Fibroblast of villous mesenchyme (primary cell): ENCODE measurements at places on chromosomes 1 and 21. TPM values are rescaled to one million over a fixed set of nuclear protein-coding genes. Genes with fewer than 3 reads are reported as not detected.

DNA sequence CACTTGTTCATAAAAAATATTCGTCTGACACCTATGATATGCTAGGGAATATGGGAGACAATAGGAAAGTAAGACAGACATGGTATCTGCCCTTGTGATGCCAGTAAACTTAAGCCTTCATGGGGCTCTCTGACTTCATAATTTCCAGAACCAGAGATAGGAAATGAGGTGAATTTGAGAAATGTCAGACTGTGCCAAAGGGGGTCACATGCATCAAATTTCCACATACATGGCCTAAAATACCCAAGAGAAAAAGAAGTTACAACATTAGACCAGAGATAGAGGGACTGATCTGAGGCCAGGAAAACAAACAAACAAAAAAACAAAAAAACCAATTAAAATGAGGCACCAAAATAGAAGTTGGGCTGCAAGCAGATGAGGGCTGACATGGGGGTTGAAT lies 75.7 kb downstream of the DISC1 start:
- peak; percentile 17 for DNase-seq

DNA sequence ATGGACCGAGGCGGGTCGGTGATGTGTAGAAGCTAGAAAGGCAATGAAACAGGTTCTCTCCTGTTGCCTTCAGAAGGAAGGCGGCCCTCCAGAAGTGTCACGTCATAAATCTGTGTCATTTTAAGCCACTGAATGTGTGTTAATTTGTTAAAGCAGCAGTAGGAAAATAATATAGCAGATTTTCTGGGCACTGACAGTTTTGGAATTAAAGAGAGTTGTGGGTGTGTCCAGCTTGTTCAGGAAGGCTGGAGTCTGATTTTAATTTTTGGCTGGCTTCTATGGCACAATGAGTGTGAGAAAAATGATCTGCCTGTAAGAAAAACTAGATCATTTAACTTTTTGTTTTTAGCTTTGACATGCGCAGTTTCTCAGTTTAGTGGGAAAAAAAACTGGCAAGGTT lies 177.3 kb downstream of the EDEM3 start:
- no peak for DNase-seq

DNA sequence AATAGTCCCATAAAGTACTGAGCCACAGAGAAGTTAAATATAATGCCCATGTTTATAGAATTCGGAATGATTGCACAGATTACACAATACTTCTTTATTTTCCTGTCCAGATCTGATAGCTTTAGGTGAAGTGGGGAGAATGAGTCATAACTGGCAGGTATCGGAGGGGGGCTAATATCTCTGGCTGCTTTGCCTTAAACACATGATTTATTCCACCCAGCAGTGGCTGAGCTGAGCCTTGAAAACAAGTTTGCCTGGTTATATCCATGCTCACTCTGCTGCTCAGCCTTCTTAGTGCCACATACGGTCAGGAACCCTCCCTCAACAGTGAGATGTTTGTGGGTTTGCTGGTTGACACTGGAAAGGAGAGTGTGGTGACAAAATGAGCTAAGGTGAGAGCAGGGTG lies 119.7 kb upstream of the ZNF648 start:
- DNase-seq: no peak

DNA sequence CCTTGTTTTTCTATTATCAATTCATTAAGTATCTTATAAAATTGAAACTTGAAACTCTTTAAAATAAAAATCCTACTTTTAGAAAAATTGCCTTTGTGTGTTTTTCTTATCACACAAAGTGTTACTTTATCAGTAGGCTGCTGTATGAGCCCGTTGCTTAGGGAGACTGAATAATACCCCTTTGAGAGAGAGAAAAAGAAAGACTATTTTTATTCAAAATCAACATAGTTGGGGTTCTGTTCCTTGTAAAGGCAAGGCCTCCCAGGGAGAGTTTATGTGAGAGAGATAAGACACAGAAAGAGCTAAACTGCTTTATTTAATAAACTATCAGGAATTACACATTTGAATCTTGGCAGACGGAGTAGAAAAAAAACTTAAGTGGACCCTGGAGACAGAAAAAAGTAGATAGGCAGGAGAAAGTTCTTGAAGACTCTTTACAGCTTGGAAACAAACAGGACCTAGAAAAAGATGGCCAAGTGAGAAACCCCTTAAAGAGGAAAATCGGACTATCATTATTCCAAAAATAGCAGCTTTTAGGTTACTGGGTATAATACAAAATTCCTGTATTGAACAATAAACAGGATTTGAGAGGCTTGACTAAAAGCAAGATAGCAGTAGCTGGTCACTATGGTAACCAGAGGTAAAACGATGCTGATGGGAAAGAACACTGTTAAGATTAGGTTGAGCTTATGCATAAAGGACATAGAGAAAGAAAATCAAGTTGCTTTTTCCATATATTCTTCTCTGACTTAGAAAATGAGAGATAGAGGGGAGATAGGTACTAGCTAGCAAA lies 170.9 kb downstream of the LRRC7 start:
- DNase-seq: no peak

DNA sequence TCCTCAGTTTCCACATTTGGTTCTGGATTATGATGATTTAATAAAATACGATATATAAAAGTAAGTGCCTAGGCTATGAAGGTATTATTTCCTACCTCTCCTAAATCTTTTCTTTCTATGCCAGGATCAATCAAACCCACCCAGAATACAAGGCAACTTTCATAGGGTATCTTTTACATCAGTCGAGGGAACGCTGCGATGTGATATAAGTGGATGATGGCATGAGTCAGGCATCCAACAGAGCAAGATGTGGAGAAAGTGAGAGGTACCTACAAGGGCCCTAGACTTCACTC lies 781 bp downstream of the TTLL7 start:
- DNase-seq: no peak

DNA sequence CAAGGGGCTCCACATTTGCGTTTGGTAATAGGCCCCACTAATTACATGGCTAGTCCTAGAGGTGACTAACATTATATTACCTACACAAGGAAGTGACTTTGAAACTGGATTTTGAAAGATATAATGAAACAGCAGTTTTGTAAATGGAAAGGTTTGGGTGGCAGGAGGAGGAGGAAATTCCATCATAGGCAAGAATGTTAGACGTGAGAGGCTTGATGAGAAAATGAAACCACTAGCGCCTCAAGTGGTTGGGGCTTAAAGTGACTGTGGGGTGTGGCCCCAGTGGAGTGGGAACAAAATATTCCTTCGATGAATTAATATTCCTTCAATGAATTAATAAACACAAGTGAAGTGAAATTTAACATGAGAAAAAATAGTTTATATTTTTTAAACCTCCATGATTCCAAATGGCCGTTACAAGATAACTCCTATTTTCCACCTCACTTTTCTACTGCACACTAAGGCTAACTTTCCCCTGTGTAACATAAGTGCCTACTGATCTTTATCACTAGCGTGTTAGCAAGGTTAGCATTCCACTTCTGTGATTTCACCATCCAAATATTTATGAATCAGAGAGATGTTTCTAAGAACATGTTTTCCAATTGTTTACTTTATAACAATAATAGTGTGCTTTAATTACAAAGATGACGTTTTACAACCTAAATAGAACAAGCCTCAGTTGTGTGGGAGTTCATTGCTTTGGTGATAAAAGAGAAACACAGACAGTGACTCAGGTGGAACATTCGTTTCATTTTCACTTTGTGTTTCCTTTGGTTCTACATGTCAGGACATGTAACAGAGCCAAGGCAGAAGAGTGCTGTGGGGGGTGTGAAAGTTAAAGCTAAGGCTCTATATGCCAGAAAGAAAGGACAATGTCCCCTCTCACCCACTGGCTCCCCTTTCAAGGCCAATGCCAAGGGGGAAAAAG lies 12.5 kb upstream of the ATF3 start:
- DNase-seq: peak; percentile 95

GRCh38 chr1:50735443-50735842 lies 224.6 kb downstream of the FAF1 start:
- peak; percentile 56 for DNase-seq

Gene PRAMEF11
- not detected in 2 replicates for total RNA-seq

Gene TMPRSS15
- not detected in 2 replicates for total RNA-seq

Gene EPHX1
- 17.7 and 31.5 TPM in 2 replicates for total RNA-seq
